Activated effector memory CD4-positive, alpha-beta T cell treated with Interleukin-2 at 50 U/mL for 16 hours (primary cell): ENCODE measurements at places on chromosomes 16 and 17.

DNA sequence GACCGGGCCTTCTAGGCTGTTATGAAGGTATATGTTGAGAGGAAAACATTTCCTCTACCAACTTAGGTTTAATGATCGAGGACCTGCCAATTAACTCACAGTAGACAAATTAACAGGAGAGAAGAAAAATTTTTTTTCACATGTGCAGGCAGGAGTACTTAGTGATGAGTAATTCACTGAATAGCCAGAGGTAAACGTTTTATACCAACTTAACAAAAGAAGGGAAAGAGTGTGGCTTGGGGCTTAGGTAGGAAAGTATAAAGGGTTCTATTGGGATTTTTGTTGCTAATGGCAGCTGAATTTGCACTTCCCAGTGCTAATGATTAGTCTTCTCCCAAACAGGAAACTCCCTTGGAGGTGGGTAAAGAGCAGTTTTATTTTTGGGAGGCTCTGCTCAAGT, 121.6 kb upstream of the HS3ST4 start:
- DNase-seq, result no peak

- DNase-seq, result no peak
These were observed 89.5 kb downstream of the ABCC1 start for GRCh38 chr16:16038950-16039349.

DNA sequence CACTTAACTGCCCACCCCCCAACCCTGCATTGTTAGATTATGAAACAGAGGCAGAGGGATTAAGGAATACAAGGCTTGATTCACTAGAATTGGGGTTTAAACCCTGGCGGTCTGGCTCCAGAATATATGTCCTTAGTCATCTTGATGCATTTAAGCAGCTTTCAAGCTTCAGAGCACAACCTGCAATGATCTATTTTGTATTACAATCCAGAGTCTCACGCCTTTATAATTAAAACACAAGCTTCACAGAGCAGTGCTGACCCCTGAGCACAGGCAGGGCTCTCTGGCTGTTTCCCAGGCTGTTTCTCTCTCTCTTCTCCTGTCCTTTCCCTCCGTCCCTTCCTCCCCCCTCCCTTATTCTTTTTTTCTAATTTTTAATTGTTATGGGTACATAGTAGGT, 209.1 kb downstream of the SPECC1 start:
- DNase-seq, result no peak

GRCh38 chr17:39222151-39222550, 3.6 kb downstream of the STAC2 start:
- DNase-seq, result no peak

GRCh38 chr16:78749745-78750268, 650.4 kb downstream of the WWOX start:
- no peak for DNase-seq

GRCh38 chr17:5391678-5392077, 27.8 kb downstream of the NUP88 start:
- DNase-seq, result no peak

DNA sequence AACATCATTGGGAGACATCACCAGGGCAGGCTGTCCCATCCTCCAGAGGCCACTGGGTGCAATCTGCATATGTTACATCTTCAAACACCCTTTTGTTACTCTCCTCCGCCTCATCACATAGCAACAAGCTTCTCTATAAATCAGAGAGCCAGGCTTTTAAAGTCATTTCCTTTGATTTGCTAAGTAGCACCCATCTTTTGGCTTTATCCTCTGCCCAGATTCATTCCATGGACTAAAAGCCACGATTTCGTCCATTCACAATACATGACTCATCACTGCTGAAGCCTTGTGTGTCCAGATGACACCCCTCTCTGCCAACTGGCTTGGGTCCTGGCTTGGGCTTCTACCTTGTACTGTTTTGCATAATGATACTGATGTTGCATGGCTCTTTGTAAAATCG, 2.0 kb upstream of the KRT38 start:
- DNase-seq, result no peak

- DNase-seq, result no peak
These were observed 42.1 kb upstream of the RPH3AL start for GRCh38 chr17:394718-395095.

DNA sequence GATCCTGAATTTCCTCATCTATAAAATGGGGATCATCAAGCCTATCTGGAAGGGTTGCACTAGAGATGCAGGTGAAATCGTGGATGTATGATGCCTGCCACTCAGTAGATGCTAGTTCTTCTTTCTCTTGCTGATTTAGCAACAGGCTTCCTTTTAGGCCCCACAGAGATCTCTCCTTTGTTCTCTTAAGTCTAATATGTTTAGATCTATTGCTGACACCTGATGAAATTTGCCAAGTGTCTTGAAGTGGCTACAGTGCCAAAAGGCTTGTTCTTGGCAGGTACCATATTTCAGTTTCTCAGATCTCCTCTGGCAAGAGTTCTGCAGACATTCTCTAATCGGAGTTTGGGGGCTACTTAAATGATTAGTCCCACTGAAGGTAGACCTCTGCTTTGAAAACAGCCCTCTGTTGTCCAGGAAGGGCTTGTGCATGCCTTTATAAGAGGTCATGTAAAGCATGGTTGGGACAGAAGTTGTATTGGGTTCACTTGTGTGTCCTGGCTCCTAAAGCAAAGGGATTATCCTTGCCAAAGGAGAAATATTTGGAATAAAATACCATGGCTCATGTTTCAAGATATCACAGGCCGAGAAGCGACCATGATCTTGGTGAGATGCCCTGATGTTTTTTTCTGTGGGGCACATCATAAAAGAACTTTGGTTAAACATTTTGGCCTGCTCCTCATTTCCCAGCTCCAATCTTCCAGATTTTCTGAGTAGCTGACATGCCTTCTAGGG, 234.0 kb downstream of the MSI2 start:
- DNase-seq, result no peak

DNA sequence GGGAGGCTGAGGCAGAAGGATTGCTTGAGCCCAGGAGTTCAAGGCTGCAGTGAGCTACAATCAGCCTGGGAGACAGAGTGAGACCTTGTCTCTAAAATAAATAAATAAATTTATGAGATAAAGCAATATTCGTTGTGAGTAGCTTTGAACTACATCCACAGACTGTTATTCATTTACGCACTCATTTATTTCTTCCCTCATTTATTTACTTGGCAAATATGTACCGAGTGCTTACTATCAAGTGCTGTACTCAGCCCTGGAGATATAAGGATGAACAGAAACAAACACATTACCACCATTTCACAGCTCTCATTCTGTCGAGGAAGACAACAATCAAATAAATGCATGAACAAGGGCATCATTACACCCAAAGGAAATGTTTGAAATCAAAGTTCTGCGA, 24.7 kb upstream of the UMOD start:
- no peak for DNase-seq

DNA sequence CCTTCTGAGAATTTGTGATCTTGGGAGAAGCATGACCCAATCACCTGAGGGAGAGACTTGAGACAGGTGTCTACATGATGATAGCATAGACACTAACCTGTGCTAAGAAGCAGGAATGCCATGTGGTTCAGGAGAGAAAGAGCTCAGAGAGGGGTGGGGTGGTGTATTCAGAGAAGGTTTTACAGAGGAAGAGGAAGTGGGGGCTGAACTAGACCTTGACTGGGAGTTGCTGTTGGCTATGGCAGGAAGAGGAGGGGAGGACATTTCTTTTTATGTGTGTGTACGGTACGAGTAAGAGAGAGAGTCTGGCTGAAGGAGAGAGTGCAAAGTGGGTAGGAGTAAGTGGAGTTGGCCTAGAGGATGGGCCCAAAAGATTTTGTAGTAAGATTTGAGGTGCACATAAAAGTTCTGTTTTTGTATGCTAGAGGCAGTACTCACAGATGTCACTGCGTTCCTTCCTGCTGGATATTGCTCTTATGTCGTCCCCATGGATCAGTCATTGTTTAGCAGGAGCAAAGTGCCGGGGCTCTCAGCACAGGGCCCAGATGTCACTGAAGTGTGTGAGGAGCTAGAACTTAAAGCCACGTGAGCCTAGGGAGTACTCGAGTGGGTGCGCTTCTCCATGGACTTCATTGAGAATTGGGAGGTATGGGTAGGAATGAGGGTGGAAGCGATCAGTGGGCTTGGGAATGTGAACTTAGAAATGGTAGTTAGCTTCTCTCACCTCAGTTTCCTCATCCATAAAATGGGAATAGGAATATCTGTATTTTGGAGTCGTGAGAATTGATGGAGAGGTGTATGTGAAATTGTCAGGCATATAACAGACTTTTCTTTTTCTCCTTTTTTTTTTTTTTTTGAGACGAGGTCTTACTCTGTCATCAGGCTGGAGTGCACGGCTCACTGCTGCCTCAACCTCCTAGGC, 22.1 kb downstream of the SLC7A6 start:
- DNase-seq, result no peak

- peak; percentile 58 for DNase-seq
These were observed 7.4 kb upstream of the ABR start for GRCh38 chr17:1186923-1187771.

GRCh38 chr17:81391293-81391935, 3.8 kb upstream of the BAHCC1 start:
- no peak for DNase-seq

DNA sequence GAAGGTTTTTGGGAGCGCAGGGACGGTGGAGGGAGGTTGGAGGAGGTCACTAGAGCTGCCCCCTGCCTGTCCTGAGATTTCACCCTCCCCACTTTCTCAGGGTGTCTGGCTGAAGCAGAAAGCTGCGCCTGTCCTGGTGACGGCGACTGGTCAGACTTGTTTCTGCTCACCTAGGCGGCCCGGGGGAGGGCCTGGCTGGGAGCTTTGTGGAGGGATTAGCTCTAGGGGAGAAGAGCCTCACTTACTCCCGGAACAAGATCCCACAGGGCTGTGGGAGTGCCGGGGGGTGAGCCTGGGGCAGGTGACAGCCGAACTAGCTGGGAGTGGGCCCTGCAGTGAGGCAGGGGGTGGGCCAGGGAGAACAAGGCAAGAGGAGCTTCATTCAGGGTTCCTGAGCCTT, 11.5 kb downstream of the NHERF1 start:
- DNase-seq, result no peak

DNA sequence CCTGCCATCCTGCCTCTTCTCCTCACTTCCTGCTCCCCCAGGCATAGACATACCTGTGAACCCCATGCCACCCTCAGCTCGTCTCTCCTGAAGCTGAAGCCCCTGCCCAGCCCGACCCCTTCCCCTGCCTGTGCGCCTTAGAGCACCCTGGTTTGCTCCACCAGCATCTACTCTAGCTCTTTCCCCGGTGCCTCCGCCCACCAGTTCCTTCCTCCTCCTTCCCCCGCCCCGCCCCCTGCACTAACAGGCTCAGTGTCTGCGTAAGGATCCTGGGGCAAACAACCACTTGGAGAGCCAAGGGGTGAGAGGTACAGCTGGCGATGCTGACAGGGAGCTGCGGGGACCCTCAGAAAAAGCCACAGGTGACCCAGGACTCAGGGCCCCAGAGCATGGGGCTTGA, 1.9 kb downstream of the GPR142 start:
- peak; percentile 54 for DNase-seq

- DNase-seq, result no peak
These were observed 52.5 kb downstream of the NKD1 start for GRCh38 chr16:50600582-50601283.

- DNase-seq, result no peak
These were observed 50.1 kb upstream of the MYH10 start for GRCh38 chr17:8680466-8681169.

GRCh38 chr16:86970279-86970678, 346.9 kb downstream of the C16orf95 start:
- DNase-seq, result no peak

GRCh38 chr16:66801320-66802105, at the start of gene TERB1:
Gene TERB1 (minus strand): TSS chr16:66801584. CDS start chr16:66796798, 4,786 bp downstream.
- DNase-seq, result no peak

DNA sequence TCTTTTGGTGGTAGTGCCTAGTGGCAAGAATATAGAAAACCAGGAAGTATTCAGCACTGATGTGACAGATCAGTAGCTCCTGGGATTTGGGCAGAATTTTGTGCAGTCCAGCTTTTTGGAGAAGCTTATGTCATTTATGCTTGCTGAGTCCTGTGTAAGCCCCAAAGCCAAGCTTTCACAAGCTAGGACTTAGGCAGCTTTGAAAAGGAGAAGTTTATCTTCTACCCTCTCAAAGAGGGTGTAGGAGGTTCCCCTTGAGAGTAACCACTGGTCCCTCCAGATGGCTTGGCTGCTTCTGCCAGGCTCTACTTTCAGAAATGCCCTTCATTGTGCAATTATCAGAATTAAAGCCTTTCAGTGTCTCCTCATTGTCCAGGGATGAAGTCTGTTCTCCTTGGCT, 78.8 kb downstream of the CES1 start:
- DNase-seq, result no peak

GRCh38 chr17:19664821-19665181, 16.2 kb downstream of the ALDH3A2 start:
- DNase-seq, result no peak

- no peak for DNase-seq
These were observed 3.9 kb downstream of the COIL start for GRCh38 chr17:56956992-56957391.

DNA sequence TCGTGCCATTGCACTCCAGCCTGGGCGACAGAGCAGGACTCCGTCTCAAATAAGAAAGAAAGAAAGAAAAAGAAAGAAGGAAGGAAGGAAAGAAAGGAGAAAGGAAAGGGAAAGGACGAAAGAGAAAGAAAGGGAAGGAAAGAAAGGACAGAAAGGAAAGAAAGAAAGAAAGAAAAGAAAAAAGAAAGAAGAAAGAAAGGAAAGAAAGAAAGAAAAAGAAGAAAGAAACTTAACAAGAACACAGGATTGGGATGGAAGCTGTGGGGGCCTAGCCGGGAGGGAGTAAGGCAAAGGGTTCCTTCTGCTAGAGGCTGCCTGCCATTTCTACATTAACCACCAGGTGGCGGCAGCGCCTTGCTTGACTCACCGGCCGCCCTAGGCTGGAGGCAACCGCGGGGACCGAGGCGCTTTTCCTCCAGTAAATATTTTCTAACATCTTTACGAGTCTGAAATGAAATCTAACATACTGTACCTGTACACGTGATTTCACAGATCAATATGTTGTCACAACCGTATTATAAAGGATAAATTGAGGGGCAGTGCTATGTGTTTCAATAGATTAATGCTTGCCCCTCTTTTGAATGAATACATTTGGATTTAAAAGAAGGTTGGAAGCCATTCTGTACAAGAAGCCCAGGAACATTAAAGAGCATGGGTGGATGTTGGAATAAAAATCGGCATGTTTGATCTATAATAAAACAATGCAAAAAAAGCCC, 6.1 kb downstream of the GJD3 start:
- peak; percentile 80 for DNase-seq
